Neural crest cell (in vitro differentiated cells): ENCODE measurements at places on chromosomes 12 and 14. TPM values are rescaled to one million over a fixed set of nuclear protein-coding genes. Genes with fewer than 3 reads are reported as not detected.

GRCh38 chr14:24339284-24340151, at the start of gene RIPK3:
Gene RIPK3 (minus strand): TSS chr14:24339991. CDS start chr14:24339826, 165 bp downstream.
- peaks cover 96% of the 10 kb centered on the region for H3K27me3 ChIP-seq
- H3K4me1 ChIP-seq: peaks cover 5% of the 10 kb centered on the region
- DNase-seq: no peak
- H3K27ac ChIP-seq: no peak within 1 kb of the TSS

DNA sequence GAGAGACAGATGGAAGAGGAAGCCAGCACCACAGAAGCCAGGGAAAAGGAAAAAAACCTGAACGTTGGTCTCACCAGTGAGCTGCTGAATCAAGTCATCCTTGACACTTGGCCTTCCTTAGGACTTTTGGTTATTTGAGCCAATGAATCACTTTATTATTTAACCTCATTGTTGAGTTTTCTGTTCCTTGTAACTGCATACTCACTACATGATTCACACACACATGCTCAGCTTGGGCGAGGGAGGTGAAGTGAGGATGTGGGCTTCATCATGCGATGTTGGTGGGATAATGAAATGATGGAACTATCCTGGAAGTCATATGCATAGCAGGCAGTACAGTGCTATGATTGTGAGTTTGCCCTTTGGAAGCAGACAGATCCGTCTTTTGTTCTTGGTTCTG, 40.6 kb upstream of the RPH3A start:
- DNase-seq: no peak
- H3K4me1 ChIP-seq: no peaks in the 10 kb centered on the region
- no peak overlapping the region for H3K27ac ChIP-seq
- H3K36me3 ChIP-seq: no peaks in the 10 kb centered on the region
- peaks cover 54% of the 10 kb centered on the region for H3K27me3 ChIP-seq

DNA sequence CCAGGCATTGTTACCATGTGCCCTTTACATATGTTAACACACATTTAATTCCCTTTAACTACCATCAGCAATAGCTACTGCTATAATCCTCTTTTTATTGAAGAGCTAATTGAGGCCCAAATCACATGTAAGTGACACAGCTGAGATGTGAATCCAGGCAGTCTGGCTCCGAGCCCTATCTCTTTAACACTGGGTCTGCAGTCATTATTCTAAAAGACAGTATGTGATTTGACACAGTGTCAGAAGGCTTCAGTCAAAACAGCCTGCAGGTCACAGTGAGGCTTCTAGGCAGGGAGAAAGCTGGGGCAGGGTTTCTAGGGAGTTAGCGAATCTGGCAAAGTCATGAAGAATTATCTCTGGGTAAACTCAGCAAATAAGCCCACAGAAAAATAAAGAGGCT, 148.2 kb downstream of the KIF21A start:
- DNase-seq: no peak
- H3K4me1 ChIP-seq: peaks cover 20% of the 10 kb centered on the region
- peaks cover 21% of the 10 kb centered on the region for H3K36me3 ChIP-seq
- H3K4me3 ChIP-seq: no peak overlapping the region
- H3K27ac ChIP-seq: peak overlapping the region; percentile 1
- H3K27me3 ChIP-seq: no peaks in the 10 kb centered on the region

- peaks cover 6% of the 10 kb centered on the region for H3K4me1 ChIP-seq
- peaks cover 5% of the 10 kb centered on the region for H3K36me3 ChIP-seq
- H3K4me3 ChIP-seq: no peak overlapping the region
- peak; percentile 65 for DNase-seq
- no peaks in the 10 kb centered on the region for H3K27me3 ChIP-seq
These were observed 79.5 kb downstream of the ARMH4 start for GRCh38 chr14:58072288-58073071.

DNA sequence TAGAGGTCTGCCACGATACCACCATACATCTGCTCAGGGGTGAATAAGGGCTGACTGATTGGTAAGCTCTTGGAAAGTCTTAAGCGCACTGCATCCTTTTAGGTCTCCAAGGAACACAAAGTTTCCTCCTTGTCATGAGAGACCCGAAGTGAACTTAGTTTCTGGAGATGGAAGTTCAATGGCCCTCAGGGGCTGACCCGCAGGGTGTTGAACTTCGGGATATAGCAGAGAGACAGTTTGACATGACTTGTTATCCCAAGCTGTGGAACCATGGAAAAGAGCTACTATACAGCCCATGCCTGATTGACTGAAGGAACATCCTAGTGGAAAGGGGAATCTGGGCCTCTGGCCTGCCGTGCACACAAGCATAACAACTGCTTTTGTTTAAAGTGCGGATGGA, 26.9 kb upstream of the CPNE8 start:
- H3K27ac ChIP-seq: no peak overlapping the region
- H3K4me3 ChIP-seq: no peak overlapping the region
- no peaks in the 10 kb centered on the region for H3K36me3 ChIP-seq
- DNase-seq: no peak

DNA sequence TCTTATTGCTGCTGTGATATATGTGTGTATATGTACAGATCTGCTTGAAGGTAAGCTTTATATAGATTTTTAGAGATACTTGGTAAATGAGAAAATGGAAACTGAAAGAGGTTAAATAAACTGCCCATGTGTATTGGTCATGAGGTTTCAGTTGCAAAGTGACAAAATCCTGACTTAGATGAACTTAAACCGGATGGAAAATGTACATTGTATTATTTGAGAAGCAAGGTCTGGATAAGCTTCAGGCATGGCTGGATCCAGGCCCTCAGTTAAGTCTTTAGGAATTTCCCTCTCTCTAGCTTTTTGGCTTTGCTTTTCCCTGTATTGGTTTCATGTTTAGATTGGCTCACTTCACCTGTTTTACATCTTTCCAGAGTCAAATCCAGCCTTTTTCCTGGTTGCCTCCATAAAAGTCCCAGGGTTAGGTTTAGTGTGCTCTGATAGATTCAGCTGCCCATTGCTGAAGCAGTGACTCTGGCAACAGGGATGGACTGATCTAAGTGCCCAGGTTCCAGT, 21.0 kb upstream of the MAP1LC3B2 start:
- peaks cover 67% of the 10 kb centered on the region for H3K4me1 ChIP-seq
- peaks cover 4% of the 10 kb centered on the region for H3K27me3 ChIP-seq
- DNase-seq: no peak
- H3K36me3 ChIP-seq: no peaks in the 10 kb centered on the region
- no peak overlapping the region for H3K4me3 ChIP-seq

DNA sequence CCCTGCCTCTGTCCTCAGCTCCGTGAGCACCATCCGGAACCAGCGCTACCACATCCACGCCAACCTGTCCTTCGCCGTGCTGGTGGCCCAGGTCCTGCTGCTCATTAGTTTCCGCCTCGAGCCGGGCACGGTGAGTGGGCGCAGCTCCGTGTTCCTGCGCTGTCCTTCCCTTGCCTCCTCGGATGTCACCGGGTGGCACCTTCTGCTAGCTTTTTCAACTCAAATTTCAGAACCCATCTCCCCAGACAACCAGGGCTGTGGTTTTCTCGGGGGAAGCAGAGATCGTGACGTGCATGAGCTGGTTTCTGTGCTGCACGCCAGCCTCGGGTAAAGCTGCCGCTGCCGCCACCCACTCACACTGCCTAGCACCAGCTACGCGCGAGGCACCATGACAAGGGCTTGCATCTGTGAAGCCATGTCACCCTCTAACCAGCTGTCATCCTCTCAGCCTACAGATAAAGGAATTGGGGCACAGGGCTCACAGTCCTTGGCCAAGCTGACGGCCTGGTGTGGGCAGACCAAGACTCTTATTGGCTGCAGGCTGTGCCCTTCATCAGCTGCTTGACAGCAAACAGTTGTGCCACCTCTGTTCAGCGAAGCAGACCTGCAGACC, 152.1 kb downstream of the ADGRD1 start:
- H3K36me3 ChIP-seq: no peaks in the 10 kb centered on the region
- no peak overlapping the region for H3K27ac ChIP-seq
- no peaks in the 10 kb centered on the region for H3K27me3 ChIP-seq
- no peak for DNase-seq

GRCh38 chr12:81610955-81611889, 147.9 kb downstream of the PPFIA2 start:
- peaks cover 24% of the 10 kb centered on the region for H3K27me3 ChIP-seq
- H3K4me1 ChIP-seq: no peaks in the 10 kb centered on the region
- H3K36me3 ChIP-seq: no peaks in the 10 kb centered on the region
- no peak for DNase-seq

DNA sequence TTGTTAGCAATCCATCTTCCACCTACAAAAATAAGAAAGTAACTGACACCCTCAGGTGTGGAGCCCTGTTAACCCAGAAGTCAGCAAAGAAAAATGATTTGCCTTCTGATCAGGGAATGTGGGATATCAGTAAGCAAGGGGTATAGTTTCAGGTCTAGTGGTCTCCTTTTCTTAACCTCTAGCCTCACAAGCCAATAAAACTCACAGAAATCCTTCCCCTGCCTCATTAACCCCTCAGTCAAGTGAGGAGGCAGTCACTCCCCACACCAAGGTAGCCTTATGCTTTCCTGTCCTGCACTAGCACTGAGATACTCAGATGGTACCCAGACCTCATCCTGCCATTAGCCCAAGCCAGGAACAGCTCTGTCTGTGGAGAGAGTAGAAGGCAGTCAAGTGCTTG, 103.4 kb upstream of the VASH1 start:
- H3K4me3 ChIP-seq: no peak overlapping the region
- peaks cover 8% of the 10 kb centered on the region for H3K27me3 ChIP-seq
- DNase-seq: no peak

DNA sequence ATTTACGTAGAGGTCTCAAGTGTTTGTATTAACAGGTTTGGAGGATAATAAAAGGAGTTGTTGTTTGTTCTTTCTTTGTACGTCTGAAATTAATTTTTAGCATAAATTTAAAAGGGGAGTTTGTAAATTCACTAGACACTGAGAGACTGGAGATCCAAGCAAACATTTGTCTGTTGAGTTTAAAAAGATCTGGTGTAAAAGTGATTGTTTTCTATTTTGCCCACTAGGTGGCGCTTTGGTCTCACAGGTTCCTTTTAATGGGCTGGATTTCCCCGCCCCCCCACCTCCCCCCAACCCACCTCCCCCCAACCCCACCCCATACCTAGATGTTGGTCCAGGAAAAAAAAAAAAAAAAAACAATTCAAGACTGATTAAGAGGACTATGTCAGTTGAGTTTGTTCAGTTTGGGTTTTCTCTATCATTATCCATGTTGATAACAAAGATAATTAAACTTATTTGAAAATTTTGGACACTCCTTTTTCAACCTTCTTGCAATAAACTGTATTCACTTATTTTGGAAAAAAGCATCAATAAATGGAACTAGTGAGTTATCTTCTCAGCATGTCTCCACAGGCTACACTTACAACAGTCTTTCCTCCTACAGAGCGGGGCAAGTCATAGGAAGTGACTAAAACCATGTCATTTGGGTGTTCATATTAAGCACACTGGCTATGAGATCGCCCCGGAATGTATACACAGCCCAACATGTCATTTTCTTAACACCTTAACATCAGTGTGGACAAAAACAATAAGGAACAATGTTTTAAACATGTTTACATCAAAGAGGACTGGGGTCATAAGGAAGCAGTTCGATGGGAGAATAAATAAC, 841.1 kb downstream of the NRXN3 start:
- no peaks in the 10 kb centered on the region for H3K36me3 ChIP-seq
- DNase-seq: no peak
- H3K4me3 ChIP-seq: no peak overlapping the region
- H3K27ac ChIP-seq: no peak overlapping the region
- no peaks in the 10 kb centered on the region for H3K27me3 ChIP-seq

Gene CAPZA3
- not detected in 2 replicates for total RNA-seq

Gene NXPH4
- total RNA-seq: 0.71 and 0.91 TPM in 2 replicates

Gene PIANP
- 8.6 and 8.7 TPM in 2 replicates for total RNA-seq

Gene GYS2
- total RNA-seq: not detected in 2 replicates
